ENCODE measurements at places on chromosomes 3 and 15. TPM values are rescaled to one million over a fixed set of nuclear protein-coding genes. Genes with fewer than 3 reads are reported as not detected.

- peaks cover 5% of the 10 kb centered on the region for H3K27me3 ChIP-seq
- no peak overlapping the region for H3K4me3 ChIP-seq
- H3K36me3 ChIP-seq = no peaks in the 10 kb centered on the region
- H3K4me1 ChIP-seq = no peaks in the 10 kb centered on the region
- DNase-seq = peak; percentile 47
These were observed 66.5 kb upstream of the SH3GL3 start for GRCh38 chr15:83380682-83381081.

GRCh38 chr3:144444061-144444460, 472.4 kb downstream of the DIPK2A start:
- DNase-seq = no peak
- H3K4me3 ChIP-seq = no peak overlapping the region
- no peak overlapping the region for H3K27ac ChIP-seq
- H3K36me3 ChIP-seq = no peaks in the 10 kb centered on the region
- no peaks in the 10 kb centered on the region for H3K4me1 ChIP-seq

GRCh38 chr15:96599268-96599667, 268.8 kb downstream of the NR2F2 start:
- no peaks in the 10 kb centered on the region for H3K36me3 ChIP-seq
- no peak overlapping the region for H3K4me3 ChIP-seq
- DNase-seq = no peak
- H3K27me3 ChIP-seq = peaks cover 2% of the 10 kb centered on the region
- peak overlapping the region; percentile 86 for H3K27ac ChIP-seq

- H3K4me1 ChIP-seq = no peaks in the 10 kb centered on the region
- no peak overlapping the region for H3K4me3 ChIP-seq
- DNase-seq = no peak
- peaks cover 3% of the 10 kb centered on the region for H3K27me3 ChIP-seq
- no peak overlapping the region for H3K27ac ChIP-seq
These were observed 485.9 kb downstream of the SQOR start for GRCh38 chr15:46120713-46121112.

GRCh38 chr3:160279657-160280056, 54.4 kb downstream of the C3orf80 start:
- no peak overlapping the region for H3K4me3 ChIP-seq
- no peaks in the 10 kb centered on the region for H3K36me3 ChIP-seq
- peaks cover 3% of the 10 kb centered on the region for H3K4me1 ChIP-seq
- DNase-seq = no peak

The TTLL13 gene
- not detected for total RNA-seq

All from glutamatergic neuron (in vitro differentiated cells).